ENCODE measurements at places on chromosomes 3 and 15. TPM values are rescaled to one million over a fixed set of nuclear protein-coding genes. Genes with fewer than 3 reads are reported as not detected.

- peak; percentile 6 for DNase-seq
Measured at GRCh38 chr3:8768364-8769087, 887 bp downstream of the OXTR start.

DNA sequence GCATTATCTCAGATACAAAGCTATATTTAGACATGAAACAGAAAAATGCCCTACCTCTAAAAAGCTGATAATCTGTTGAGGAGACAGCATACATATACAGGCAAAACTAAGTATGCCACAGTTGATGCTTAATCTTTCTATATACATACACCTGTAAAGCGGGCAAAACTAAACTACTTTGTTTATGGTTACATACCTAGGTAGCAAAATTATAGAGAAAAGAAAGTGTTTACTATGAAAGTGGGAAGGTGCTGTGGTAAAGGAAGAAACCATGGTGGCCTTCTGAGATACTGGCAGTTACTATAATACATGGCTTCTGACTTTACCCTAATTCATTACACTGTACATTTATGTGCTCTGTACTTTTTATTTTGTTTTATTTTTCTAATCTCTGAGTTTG is 36.0 kb upstream of the NR1I2 start:
- DNase-seq: no peak

- no peak for DNase-seq
Measured at GRCh38 chr3:173938616-173939015, 541.1 kb downstream of the NLGN1 start.

FAM3D gene
- total RNA-seq: 0.13 TPM

UROC1 gene
- not detected for total RNA-seq

DNA sequence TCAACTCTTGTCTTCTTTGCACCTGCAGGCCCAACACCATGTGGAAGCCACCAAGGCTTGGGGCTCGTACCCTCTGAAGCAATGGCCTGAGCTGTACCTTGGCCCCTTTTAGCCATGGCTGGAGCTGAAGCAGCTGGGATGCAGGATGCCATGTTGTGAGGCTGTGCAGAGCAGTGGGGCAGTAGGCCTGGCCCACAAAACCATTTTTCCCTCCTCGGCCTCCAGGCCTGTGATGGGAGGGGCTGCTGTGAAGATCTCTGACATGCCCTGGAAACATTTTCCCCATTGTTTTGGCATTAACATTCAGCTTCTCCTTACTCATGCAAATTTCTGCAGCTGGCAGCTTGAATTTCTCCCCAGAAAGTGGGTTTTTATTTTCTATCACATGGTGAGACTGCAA is 58.5 kb downstream of the DPH6 start:
- no peak for DNase-seq

CSTA gene
- total RNA-seq: not detected

SLC2A2 gene
- not detected for total RNA-seq

- DNase-seq: no peak
Measured at GRCh38 chr15:26634319-26634718, 138.5 kb downstream of the GABRB3 start.

GRCh38 chr3:126364130-126364695 is 7.0 kb upstream of the KLF15 start:
- DNase-seq: no peak

GRCh38 chr3:21508246-21508645 is 242.8 kb downstream of the ZNF385D start:
- no peak for DNase-seq

- DNase-seq: peak; percentile 28
Measured at GRCh38 chr3:31469385-31469784, 63.3 kb upstream of the STT3B start.

GRCh38 chr15:49987896-49988295 is 131.1 kb downstream of the ATP8B4 start:
- DNase-seq: no peak

DNA sequence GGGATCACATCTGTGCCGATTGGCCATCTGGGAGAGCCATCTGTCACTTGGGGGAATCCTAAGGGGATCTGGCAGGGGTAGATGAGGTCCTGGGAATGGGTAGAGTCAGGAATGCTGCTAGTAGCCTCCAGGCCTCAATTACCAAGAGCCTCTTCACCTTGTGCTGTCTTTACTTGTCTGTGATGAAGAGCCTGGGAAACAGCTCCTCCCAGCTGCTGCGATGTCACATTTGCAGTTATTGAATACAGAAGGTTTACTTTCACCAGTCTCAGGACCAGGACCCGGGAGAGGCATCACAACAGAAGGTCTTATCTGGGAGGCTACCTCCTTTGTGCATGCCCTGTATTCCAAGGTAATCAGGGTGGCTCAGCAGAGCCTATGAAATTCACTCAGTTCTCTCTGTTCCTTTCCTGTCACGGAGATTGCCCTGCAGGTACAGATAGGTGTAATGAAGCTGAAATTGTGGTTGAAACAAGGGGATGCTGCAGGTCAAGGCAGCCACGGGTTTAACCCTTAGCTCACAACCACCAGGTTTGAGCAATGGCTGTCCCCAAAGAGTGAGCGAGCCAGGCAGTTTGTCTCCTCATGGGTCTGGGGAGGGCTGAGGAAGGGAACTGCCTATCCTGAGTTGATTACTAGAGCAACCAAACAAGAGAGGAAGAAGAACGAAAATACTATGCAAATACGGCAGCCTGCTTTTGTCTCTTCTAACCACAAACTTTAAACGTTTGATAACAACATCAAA is 298.9 kb upstream of the RORA start:
- DNase-seq: no peak

- DNase-seq: no peak
Measured at GRCh38 chr3:108381529-108382140, 85.3 kb downstream of the HHLA2 start.

DNA sequence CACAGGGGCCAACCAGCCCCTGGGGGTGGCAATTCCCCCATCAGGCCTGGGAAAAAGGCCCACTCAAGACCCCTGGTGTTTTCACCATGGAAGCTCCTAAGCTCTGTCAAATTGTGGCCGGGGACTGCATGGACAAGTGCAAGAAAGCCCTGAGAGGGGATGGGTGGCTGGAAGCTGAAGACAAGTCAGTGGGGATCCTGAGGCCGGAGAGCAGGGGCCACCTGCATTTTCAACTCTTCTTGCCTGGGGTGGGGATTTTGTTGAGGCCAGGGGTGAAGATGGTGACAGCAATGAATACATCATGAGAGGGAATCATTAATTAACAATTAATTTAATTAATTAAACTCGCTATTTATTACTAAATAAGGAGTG is 33.9 kb downstream of the FEM1B start:
- no peak for DNase-seq

GRCh38 chr3:12186046-12186445 is 27.3 kb upstream of the TIMP4 start:
- DNase-seq: no peak

CFAP44 gene
- total RNA-seq: 1.3 TPM

DNA sequence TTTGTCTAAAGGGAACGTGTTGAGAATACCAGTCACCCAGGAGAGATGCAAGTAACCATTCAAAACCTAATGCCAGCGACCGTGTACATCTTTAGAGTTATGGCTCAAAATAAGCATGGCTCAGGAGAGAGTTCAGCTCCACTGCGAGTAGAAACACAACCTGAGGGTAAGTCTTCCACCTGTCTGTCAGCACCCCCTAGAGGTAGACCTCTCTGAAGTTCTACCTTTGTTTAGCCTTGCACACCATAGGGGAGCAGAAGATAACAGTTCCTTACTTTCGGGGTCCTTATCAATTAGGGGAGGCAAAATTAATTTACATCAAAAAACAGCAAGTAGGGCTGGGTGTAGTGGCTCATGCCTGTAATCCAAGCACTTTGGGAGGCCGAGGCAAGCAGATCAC is 124.4 kb downstream of the HCN4 start:
- peak; percentile 19 for DNase-seq

NT5DC2 gene
- total RNA-seq: 24.4 TPM

GRCh38 chr3:104596551-104596950 is 770.2 kb upstream of the ALCAM start:
- DNase-seq: peak; percentile 71

MYO5C gene
- 13.0 TPM for total RNA-seq

- DNase-seq: no peak
Measured at GRCh38 chr3:134737516-134737915, 57.5 kb upstream of the EPHB1 start.

DNA sequence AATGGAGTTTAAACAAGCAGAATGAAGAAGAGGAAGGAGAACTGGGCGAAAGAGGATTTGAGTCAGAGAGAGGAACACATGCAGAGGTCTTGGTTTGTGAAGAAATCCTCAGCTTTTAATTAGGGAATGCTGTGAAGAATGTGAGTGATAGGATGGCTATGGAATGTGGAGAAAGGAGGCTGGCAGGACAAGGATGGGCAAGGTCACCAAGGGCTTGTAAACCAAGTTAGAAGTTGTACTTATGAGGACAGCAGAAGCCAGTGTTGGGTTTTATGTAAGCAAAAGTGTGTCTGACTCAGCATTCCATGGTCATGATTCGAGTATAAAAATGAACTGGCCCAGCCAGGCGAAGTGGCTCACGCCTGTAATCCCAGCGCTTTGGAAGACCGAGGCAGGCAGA is 60.0 kb upstream of the IL12A start:
- no peak for DNase-seq

GJD2 gene
- not detected for total RNA-seq

DNA sequence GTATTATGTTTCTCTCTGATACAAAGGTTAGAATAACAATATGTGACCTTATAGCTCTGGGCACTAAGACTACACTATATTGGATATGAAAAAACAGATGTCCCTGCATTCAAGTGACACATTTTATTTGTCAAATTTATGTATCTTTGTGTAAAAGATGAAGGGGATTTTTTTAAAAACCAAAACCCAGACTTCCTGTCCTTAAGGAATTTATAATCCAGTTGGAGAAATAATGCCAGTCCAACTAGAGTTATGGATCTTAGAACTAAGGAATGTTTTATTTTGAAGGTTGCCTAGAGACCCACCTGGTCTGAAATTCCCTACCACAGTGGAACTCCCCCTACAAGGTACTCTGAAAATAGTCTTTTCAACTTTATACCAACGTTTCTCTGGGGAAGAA is 33.3 kb upstream of the PIK3CB start:
- peak; percentile 66 for DNase-seq

DNA sequence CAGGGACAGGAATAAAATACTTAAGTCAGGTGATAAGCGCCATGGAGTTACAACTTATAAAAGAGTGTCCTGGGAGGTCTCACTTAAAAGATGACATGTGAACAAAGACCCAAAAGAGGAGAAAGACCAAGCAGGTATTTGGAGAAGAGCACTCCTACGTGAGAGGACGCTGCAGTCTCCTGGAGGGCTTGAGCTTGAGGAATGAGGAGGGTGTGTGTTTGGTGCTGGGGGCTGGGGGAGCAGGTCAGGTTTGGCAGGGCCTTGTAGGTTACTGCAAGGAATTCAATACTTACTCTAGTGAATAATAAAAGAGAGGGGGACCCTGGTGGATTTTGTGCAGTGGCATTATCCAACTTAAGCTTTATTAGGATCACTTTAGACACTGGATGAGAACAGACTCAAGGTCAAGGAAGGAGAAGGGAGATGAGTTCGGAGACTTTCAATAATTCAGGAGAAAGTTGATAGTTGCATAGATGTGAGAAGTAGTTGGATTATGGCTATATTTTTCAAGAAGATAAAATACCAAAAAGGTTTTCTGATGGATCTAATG is 32.4 kb downstream of the TNIK start:
- no peak for DNase-seq

SPINK8 gene
- not detected for total RNA-seq
